Camera-type eye (tissue), 1 donor: ENCODE measurements at places on chromosomes 7 and 10. TPM values are rescaled to one million over a fixed set of nuclear protein-coding genes. Genes with fewer than 3 reads are reported as not detected.

Gene SLC16A9
- total RNA-seq = 32.4 TPM

Gene LIPK
- total RNA-seq = not detected

Gene TSPAN13
- 26.9 TPM for total RNA-seq

Gene VCL
- 99.8 TPM for total RNA-seq
